ENCODE measurements at places on chromosomes 12 and 14.

DNA sequence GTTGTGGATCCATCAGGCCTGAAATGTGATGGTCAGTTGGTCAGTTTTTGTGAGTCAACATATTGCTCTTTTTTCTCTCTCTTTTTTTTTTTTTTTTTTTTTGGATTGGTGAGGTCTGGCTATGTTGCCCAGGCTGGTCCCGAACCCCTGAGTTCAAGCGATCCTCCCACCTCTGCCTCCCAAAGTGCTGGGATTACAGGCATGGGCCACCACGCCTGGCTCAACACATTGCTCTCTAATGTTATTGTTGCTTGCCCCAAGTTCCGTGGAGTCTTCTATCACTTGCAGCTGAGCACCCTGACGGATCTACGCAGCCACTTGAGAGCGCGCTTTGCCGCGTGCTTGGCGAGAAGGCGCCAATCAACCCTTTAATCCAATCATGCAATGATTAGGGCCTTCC is 69.5 kb upstream of the DIO3 start:
- DNase-seq: no peak

DNA sequence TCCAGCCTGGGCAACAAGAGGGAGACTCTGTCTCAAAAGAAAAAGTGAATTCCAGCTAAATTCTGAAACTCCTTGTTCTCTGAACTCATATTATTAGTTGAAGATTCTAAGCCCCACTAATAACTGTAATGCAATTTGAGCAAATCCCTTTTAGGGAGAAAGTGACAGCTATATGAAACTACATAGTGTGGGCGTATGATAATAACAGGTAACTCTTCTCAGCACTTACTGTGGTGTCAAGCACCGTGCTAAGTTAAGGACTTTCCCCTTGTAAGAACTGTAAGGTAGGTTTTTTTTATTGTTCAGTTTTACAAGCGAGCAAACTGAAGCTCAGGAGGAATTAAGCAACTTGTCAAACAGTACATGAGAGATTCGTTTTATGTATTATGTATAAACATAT is 5.4 kb downstream of the ANKRD13A start:
- no peak for DNase-seq

DNA sequence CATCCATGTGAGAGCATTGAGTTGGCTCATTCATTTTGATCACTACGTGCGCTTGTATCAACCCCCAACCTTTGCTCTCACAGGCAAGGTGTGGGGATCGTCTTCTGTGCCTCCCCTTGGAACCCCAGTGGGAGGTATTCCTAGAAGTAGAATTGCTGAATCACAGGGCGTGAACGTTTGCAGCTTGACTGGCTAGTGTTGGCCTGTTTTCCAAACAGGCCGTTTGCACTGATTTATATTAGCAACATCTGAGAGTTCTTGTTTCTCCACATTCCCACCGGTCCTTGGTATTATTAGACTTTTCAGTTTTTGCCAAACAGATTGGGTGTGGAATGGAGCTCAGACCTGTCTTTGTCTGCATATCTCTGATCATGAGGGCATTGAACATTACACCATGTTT is 288.6 kb upstream of the PWP1 start:
- DNase-seq: no peak

- no peak for DNase-seq
Measured at GRCh38 chr12:116366824-116367223, 89.3 kb upstream of the MED13L start.

DNA sequence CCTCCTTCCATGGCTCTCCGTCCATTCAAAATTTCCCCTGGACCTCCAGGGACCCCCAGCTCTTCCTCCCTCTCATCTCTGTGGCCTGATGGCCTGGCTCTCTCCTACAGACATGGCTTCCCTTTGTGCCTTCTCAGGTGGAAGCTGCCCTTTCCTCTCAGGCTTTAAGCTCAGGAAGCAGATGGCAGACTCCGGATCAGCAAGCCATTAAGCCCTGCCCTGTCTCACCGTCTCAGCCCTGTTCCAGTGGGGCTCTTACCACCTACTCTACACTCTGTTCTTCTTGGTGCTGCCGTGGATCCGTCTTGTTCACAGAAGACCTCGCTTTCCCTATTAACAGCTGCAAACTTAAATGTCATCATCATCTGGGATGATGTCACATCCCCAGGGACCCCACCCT is 33.1 kb downstream of the NPC2 start:
- no peak for DNase-seq

Measured in tibial nerve (tissue), 4 donors.